Astrocyte of the cerebellum (primary cell): ENCODE measurements at places on chromosomes 6 and 20.

GRCh38 chr6:52539607-52540006 lies 37.3 kb downstream of the TRAM2 start:
- no peak for DNase-seq

DNA sequence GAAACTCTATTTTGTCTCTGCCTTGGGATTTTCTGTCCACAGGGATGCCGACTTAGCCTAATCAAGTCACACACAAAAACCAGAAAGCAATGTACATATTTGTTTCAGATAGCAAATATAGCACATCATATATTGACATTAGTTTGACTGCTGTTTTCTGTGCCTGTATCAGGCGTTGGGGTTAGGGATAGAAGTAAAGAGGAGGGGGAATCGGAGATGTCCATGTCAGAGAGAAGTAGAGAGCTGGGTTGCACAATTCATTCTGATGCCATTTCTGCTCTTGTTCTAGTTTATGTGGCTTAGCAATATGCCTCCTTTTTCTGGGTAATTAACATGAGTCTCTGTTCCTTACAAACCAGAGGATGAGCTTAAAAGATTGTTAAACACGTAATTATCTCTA lies 14.7 kb upstream of the IPCEF1 start:
- no peak for DNase-seq

- DNase-seq, result no peak
Observed at GRCh38 chr6:140050101-140050995, 675.9 kb upstream of the CITED2 start.

- DNase-seq, result no peak
Observed at GRCh38 chr6:146111881-146112450, 83.1 kb downstream of the GRM1 start.

GRCh38 chr20:41003143-41003935 lies 25.3 kb upstream of the TOP1 start:
- peak; percentile 95 for DNase-seq
